ENCODE measurements at places on chromosomes 5 and 9.

- no peak for DNase-seq
These were observed 111.8 kb upstream of the ACTBL2 start for GRCh38 chr5:57594436-57594835.

GRCh38 chr5:136054142-136055019 lies 25.6 kb downstream of the TGFBI start:
- DNase-seq = no peak

- DNase-seq = no peak
These were observed 230.2 kb upstream of the IRX2 start for GRCh38 chr5:2981652-2982051.

GRCh38 chr9:109789556-109789955 lies 9.6 kb downstream of the PALM2AKAP2 start:
- no peak for DNase-seq

DNA sequence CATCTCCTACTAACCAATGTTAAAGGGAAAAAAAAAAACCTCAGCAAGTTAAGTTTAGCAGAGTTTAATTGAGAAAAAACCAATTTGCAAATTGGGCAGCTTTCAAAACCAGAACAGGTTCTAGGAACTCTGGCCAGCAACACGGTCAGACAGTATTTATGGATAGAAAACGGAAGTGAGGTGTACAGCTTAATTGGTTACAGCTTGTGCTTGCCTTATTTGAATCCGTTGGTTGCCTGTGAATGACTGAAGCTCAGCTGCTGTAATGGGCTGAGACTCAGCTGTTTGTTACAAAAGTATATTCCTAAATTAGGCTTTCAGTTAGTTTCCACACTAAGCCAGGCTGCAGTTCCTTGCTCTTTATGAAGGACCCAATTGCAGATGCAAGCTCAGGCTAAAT lies 217.0 kb downstream of the SREK1 start:
- no peak for DNase-seq

DNA sequence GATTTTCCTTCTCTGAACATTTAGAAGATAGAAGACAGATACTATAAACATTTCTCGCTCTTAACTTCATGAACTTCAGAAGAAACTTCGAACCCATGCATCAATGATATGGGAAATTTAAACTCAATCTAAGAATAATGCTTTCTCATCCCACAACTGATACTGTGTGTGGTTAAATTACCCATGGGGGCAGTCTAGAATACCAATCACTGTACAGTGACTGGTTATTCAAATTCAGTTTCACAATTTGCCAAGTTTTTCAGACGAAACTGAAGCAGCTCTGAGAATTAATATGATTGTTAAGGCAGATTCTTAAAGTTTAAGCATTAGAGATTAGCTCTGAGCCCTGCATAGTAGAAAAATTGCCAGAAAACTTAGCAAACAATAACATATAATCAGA lies 431.0 kb downstream of the SH3GL2 start:
- no peak for DNase-seq

DNA sequence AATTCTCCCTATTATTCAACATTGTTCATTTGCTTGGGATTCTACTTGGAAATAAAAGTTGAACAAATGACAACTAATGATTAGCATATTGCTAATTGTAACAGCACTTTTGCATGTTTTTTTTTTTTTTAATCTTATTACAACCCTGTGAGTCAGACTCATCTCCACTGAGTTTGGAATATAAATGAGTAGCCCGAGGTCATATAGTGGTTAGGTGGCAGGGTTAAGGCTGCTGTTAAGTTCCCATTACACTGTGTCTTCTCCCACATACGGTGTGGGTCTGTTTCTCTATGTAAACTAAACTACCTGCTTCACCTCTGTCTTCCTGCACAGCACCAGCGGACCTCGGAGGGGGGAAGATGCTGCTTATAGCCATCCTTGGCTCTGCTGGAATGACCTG lies 92.4 kb downstream of the EQTN start:
- DNase-seq = peak; percentile 20

- DNase-seq = no peak
These were observed 104.3 kb downstream of the PIK3R1 start for GRCh38 chr5:68319706-68320412.

GRCh38 chr5:69467442-69468225 lies 25.0 kb upstream of the OCLN start:
- no peak for DNase-seq

GRCh38 chr9:133221177-133221809 lies 12.2 kb upstream of the OBP2B start:
- no peak for DNase-seq

GRCh38 chr9:126986506-126986951 lies 71.9 kb downstream of the RALGPS1 start:
- DNase-seq = peak; percentile 36

DNA sequence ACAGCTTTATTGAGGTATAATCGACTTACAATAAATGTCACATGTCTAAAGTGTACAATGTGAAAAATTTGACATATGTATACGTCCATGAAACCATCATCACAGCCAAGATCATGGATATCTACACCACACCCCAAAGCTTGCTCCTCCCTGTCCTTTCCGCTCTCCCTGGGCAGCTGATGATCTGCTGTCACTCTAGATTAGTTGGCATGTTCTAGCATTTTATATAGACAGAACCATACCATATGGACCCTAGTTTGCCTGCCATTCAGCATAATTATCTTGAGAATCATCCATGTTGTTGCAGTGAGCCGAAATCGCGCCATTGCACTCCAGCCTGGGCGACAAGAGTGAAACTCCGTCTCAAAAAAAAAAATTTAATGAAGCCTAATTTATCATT lies 42.5 kb downstream of the ERGIC1 start:
- no peak for DNase-seq

- no peak for DNase-seq
These were observed 79.3 kb upstream of the AGXT2 start for GRCh38 chr5:35127006-35127405.

DNA sequence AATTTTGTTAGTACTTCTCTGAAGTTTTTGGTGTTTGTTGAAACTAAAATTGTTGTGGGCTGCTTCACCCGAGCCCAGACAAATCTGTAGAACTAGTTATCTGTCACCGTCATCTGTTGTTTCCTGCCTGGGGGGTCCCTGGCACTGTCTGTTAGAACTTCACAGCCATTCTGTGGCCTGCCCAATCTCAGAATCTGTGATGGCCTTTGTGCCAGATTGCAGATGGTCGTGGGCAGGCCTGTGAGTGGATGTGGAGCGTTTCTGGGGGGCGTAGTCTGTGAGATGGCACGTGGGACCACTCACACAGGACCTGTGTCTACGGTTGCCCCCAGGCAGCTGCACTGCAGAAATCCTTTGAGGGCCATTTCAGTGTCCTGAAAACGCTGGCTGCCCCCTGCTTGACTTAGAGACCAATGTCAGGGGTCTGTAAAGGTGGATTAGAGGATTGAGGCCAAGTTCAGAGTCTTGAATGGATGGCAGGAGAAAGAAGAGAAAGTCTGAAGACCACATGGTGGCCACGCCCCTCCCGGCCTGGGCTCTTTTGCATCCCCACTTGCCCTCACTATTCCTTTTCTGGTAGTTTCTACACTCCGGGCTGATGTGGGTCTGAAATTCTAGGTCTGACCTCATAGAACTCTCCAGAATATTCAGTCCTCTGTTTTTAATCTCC lies 38.3 kb downstream of the TRIO start:
- DNase-seq = no peak

- DNase-seq = no peak
These were observed 30.8 kb downstream of the MTAP start for GRCh38 chr9:21833090-21833801.

GRCh38 chr9:16325966-16326365 lies 544.5 kb downstream of the BNC2 start:
- no peak for DNase-seq

DNA sequence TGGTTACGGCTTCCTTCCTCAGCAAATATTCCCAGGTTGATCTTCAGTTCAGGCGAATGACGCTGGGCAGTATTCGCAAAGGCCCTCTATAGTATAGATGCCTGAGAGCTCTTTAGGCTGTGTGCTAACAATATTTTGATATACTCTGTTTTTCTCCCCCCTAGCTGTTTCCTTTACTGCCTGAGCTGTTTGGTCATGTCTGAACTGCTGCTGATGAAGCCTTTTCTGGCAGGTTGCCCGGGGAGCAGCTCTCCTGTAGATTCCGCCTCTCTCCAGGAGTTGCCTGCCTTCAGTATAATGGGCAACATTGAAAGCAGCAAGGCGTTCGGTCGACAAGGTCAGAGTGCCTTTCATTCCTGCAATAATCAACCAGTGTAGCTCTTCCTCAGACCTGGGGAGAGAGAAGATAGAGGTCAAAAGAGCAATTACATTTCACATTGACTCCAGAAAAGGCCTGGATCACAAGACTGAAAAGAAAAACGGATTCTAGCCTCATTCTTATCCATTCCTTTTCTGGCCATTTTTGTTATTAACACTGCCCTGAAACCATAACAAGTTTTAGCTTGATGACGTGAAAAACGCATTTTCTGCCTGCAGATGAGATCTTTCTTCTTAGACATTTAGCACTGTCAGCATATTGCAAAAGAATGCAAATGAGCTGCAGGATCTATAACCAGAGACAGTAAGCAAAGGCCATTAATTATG lies 60.1 kb upstream of the ZNF608 start:
- peak; percentile 44 for DNase-seq

DNA sequence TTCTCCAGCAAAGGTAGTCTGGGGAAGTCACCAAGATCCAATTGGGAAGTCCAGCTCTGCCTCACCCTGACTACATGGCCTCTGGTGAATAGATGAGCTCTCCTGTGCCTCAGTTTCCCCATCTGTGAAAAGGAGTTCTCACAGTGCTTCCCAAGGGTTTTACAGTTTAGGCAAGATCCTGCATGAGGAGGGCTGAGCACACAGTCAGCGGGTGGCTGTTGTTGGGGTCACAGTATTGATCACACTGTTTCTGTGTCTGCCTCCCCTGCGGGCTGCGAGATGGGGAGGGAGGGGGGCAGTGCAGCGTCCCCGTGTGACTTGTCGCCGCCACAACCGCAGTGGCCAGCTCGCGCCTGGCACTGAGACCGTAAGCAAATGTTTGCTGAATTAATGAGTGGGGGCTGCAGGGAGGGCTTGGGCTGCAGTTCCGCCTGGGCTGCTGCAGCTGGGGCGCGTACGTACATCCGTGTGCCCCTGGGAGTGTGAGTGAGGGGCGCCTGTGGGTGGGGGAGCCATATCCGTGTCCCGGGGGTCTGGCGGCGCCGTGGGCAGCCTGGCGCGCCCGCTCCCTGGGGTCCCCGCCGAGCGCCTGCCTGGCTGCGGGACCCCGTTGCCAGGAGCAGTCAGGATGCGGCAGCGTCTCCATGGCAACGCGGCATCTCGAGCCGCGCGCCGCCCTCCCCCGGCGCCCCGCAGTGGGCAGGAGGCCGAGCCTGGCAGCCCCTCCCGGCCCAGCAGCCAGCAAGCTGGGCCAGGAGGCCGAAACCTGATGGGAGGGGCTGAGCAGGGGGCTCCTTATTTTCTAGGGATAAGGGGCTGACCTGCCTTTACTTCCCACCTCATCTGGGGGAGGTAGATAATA lies 31.4 kb upstream of the PSD2 start:
- DNase-seq = no peak

- DNase-seq = no peak
These were observed 198.3 kb upstream of the TBC1D2 start for GRCh38 chr9:98453589-98454311.

GRCh38 chr5:55557123-55557522 lies 22.4 kb upstream of the PLPP1 start:
- DNase-seq = no peak

- no peak for DNase-seq
These were observed 1585.6 kb downstream of the EFNA5 start for GRCh38 chr5:106085136-106085535.

GRCh38 chr5:31854181-31855133 lies 215.5 kb downstream of the PDZD2 start:
- DNase-seq = peak; percentile 73

- DNase-seq = no peak
These were observed 47.8 kb downstream of the SLC1A1 start for GRCh38 chr9:4538107-4538506.

DNA sequence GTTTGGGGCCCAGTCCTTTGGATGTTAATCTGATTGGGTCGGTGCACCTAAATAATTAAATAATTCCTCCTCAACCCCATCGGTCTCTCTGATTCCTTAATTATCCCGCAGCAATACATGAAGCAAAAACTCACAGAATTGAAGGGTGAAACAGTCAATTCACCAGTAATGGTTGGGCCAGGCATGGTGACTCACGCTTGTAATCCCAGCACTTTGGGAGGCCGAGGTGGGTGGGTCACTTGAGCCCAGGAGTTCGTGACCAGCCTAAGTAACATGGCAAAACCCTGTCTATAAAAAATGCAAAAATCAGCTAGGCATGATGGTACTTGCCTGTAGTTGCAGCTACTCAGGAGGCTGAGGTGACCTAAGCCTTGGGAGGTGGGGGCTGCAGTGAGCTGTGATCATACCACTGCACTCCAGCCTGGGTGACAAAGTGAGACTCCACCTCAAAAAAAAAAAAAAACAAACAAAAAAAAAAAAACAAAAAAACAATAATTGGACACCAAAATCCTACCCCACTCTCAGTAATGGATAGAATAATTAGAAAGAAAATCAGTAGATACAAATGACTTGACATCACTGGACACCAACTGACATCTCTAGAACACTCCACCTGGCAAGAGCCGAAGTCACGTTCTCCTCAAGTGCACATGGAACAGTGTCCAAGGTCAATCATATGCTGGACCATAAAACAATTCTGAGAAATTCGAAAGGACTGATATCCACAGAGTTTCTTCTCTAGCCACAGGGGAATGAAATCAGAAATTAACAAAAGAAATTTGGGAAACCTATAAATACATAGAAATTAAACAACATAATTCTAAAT lies 5.3 kb downstream of the ABO start:
- DNase-seq = peak; percentile 17

- no peak for DNase-seq
These were observed 624 bp downstream of the FBXW11 start for GRCh38 chr5:172005708-172006320.

- DNase-seq = no peak
These were observed 46.3 kb downstream of the FSTL4 start for GRCh38 chr5:133565993-133566392.

GRCh38 chr5:169772688-169773087 lies 135.6 kb downstream of the DOCK2 start:
- peak; percentile 27 for DNase-seq

DNA sequence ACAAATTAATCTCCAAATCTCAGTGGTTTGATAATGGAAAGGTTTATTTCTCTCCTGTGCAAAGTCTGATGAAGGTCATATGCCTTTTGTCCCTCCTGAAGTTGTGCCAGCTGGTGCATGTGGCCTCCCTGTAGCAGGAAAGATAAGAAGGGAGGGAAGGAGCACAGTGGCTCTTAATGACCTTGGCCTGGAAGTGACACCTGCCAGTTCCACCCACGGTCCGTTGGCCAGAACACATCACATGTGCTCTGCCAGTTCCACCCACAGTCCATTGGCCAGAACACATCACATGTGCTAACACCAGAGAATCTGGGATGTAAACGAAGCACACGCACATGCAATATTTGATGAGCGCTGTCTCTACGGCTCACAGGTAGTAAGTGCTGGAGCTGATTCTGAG lies 130.9 kb downstream of the DOCK2 start:
- no peak for DNase-seq

DNA sequence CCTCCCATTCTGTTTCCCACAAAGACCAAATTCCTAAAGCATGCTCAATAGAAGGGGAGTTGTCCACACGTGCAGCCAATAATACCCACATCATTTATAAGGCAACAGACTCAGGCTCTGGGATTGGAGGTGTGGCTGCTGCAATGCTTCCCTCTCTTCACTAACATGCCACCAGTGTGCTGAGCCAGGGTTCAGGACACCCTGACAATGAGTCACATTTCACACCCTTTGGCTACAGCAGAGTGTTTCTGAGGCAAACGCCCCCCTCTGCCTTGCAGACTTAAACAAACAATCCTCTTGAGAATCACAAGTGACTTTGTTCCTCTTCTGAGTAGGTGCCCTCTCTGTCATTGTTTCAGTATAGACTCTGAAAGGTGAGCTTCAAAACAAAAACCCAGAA lies 189.3 kb upstream of the TLE4 start:
- DNase-seq = peak; percentile 27
